ENCODE measurements at places on chromosomes 12 and 14. TPM values are rescaled to one million over a fixed set of nuclear protein-coding genes. Genes with fewer than 3 reads are reported as not detected.

DNA sequence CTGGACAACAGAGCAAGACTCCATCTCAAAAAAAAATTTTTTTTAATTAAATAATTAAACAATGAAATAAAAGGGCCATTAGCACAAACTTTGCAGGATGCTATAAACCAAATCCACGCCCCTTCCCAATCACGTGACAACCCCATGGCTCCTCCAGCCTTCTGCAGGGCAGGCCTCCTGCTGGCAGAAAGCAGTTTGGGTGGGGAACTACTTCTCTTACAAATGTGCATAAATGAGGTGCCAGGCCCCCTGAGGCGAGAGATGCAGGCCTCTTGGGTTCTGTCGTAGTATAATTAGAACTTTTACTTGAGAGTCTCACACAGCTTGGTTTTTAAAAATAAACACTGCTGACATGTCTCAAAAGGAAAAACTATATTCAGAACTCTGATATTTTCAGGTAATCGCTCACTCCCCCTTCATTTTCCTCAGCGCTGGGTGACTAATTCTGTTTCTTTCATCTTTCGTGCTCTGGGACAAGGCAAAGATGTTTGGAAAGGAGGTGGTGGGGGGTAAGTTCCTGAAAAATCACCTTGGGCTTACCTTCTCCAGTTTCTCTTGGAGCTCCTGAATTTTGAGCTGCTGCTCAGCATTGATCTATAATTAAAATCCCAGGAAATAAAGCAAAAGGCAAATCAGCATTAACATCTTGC is 101.7 kb downstream of the CIT start:
- peak; percentile 15 for DNase-seq

DNA sequence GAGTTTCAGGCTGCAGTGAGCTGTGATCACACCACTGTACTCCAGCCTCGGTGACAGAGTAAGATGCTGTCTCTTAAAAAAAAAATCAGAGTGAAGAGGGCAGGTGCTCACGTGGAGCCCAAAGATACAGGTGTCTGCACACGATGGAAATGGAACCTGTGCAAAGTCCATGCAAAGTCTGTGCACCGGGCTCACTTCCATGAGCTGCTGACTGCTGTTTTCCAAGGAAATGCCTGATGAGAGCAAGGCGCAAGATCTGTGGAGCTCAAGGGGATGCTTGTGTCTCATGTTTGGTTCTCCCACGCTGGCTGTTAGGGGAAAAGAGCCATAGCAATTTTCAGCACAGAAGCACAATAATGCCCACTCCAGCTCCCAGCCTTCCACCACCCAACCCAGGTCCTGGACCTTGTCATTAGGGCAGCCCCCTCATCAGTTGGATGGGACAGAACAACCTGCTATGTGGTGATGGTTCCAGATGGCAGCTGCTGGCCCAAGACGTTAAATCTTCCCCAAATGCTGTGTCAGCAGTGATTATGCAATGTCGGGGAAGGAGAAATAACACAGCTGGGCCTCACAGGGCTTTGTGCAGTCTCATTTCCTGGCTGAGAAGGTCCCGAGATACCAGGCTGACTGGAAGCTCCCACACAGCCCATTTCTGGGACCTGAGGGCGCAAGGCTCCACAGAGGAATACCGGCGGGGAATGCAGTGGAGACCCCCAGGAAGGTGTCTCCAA is 27.9 kb upstream of the DICER1 start:
- peak; percentile 73 for DNase-seq

- DNase-seq: no peak
Observed at GRCh38 chr14:70943838-70944237, 36.6 kb downstream of the PCNX1 start.

GRCh38 chr14:106776395-106776983 is 1250.1 kb downstream of the TMEM121 start:
- no peak for DNase-seq

DNA sequence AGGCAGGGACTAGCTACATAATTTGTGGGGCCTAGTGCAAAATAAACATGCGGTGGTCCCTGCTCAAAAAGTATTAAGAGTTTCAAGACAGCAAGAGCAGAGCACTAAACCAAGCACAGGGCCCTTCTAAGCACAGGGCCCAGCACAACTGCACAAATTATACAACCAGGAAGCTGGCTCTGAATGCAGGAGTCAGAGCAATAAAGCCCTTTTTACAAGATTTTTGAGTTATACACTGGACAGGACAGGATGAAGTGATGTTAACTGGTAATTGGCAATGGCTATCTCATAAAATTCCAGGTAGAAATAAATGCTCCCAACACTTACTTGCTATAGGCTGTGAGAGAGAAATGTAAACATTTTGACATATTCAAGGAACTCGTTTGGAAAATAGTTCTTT is 86.2 kb upstream of the GPHB5 start:
- DNase-seq: no peak

- no peak for DNase-seq
Observed at GRCh38 chr12:78324234-78324633, 493.5 kb downstream of the NAV3 start.

GRCh38 chr12:48728807-48729206 is 12.3 kb upstream of the CCNT1 start:
- no peak for DNase-seq

DNA sequence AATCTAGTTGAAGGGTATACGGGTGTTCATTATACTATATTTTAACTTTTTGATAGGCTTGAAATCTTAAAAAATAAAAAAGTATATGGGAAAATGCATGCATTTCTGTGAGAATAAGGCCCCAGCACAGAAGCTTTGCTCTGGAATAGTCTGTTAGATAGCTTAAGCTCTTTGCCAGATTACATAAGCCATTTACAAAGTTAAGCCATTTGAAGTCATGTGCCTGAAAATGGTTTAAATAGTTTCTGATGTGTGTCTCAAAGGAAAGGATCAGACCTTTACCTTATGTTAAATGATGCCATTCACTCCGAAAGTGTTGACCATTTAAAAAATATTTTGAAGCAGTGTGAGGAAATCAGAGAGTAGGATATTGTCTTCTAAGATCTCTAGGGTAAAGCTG is 51.3 kb downstream of the WASHC4 start:
- no peak for DNase-seq

GRCh38 chr12:118312578-118312977 is 60.1 kb downstream of the TAOK3 start:
- DNase-seq: no peak

LALBA gene
- not detected for total RNA-seq

FOXG1 gene
- total RNA-seq: 0.09 TPM

KRT77 gene
- total RNA-seq: not detected

C12orf54 gene
- not detected for total RNA-seq

CD69 gene
- total RNA-seq: 0.26 TPM

ALDH2 gene
- 24.5 TPM for total RNA-seq

SENP1 gene
- total RNA-seq: 39.4 TPM

Data from A673 (cell line).